ENCODE measurements at places on chromosomes 12 and 14. TPM values are rescaled to one million over a fixed set of nuclear protein-coding genes. Genes with fewer than 3 reads are reported as not detected.

ALX1 gene
- total RNA-seq: not detected

LIN7A gene
- 18.9 TPM for total RNA-seq

- peaks cover 3% of the 10 kb centered on the region for H3K4me1 ChIP-seq
- no peaks in the 10 kb centered on the region for H3K36me3 ChIP-seq
- peak overlapping the region; percentile 80 for H3K27ac ChIP-seq
- H3K27me3 ChIP-seq: peaks cover 4% of the 10 kb centered on the region
- peak; percentile 67 for DNase-seq
These were observed 1.2 kb downstream of the KCNJ8 start for GRCh38 chr12:21773263-21773741.

GRCh38 chr12:52876372-52876771 is 27.6 kb upstream of the KRT78 start:
- DNase-seq: peak; percentile 90
- no peak overlapping the region for H3K27ac ChIP-seq
- no peak overlapping the region for H3K4me3 ChIP-seq
- H3K4me1 ChIP-seq: peaks cover 22% of the 10 kb centered on the region

DNA sequence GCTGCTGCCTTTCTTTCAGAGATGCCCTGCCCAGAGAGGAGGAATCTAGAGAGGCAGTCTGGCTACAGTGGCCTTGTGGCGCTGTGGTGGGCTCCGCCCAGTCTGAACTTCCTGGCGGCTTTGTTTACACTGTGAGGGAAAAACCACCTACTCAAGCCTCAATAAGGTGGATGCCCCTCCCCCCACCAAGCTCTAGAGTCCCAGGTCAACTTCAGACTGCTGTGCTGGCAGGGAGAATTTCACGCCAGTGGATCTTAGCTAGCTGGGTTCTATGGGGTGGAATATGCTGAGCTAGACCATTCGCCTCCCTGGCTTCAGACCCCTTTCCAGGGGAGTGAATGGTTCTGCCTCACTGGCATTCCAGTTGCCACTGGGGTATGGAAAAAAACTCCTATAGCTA is 25.6 kb downstream of the SPATA7 start:
- DNase-seq: no peak
- H3K27ac ChIP-seq: no peak overlapping the region
- no peaks in the 10 kb centered on the region for H3K27me3 ChIP-seq
- no peak overlapping the region for H3K4me3 ChIP-seq
- H3K4me1 ChIP-seq: no peaks in the 10 kb centered on the region
- H3K36me3 ChIP-seq: no peaks in the 10 kb centered on the region

- H3K27me3 ChIP-seq: no peaks in the 10 kb centered on the region
- DNase-seq: no peak
- H3K4me3 ChIP-seq: no peak overlapping the region
- H3K27ac ChIP-seq: no peak overlapping the region
- H3K4me1 ChIP-seq: no peaks in the 10 kb centered on the region
These were observed 729.7 kb upstream of the USP15 start for GRCh38 chr12:61530456-61530855.

DNA sequence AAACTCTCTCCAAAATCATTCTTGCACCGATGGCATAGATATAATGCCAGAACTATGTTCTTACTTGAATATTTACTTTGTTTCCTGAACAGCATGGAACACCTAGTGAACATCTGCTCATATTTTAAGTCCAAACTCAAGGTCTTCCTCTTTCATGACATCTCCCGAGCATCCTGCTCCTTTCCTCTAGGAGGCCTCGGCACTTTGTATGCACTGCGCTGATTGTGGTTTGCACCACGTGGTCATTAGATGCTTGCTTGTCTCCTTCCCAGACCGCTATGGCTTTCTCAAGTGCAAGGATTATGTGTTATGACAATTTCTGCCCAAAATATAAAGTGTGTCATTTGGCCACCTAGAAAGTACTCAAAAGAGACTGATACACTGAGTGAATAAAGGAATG is 912.0 kb downstream of the GALC start:
- no peak for DNase-seq
- no peaks in the 10 kb centered on the region for H3K27me3 ChIP-seq
- no peaks in the 10 kb centered on the region for H3K4me1 ChIP-seq
- H3K4me3 ChIP-seq: no peak overlapping the region

GRCh38 chr14:96149131-96149530 is 55.5 kb upstream of the BDKRB2 start:
- H3K36me3 ChIP-seq: no peaks in the 10 kb centered on the region
- H3K4me1 ChIP-seq: no peaks in the 10 kb centered on the region
- no peak overlapping the region for H3K4me3 ChIP-seq

- no peak overlapping the region for H3K4me3 ChIP-seq
- H3K27ac ChIP-seq: no peak overlapping the region
- DNase-seq: no peak
- H3K27me3 ChIP-seq: no peaks in the 10 kb centered on the region
- H3K4me1 ChIP-seq: no peaks in the 10 kb centered on the region
- no peaks in the 10 kb centered on the region for H3K36me3 ChIP-seq
These were observed 45.6 kb downstream of the FANCM start for GRCh38 chr14:45181329-45181728.

GRCh38 chr12:30902001-30902400 is 24.5 kb upstream of the TSPAN11 start:
- H3K27ac ChIP-seq: no peak overlapping the region
- no peak for DNase-seq
- H3K4me3 ChIP-seq: no peak overlapping the region
- no peaks in the 10 kb centered on the region for H3K4me1 ChIP-seq

GRCh38 chr12:131990066-131990979 is 40.6 kb downstream of the EP400 start:
- H3K27ac ChIP-seq: no peak overlapping the region
- no peak for DNase-seq
- peaks cover 91% of the 10 kb centered on the region for H3K36me3 ChIP-seq
- H3K27me3 ChIP-seq: no peaks in the 10 kb centered on the region
- H3K4me3 ChIP-seq: no peak overlapping the region

DNA sequence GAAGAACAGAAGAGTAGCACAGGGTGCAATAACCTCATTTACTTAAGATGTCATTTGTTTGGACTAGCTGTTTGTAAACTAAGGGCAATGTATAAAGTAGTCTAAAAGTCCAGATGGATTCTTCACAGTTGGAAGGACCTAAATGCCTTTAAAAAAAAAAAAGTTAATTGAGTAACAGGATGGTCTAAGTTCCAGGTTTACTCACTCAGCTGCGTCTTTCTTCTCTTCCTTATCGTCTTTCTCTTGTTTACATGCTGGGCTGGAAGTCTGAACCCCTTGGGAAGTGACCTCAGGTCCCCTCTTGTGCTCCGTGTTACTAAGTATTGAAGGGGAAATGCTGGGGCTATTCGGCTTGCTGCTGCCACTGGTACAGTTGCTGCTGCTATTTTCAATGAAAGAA is 82.5 kb downstream of the SH2B3 start:
- H3K4me3 ChIP-seq: no peak overlapping the region
- no peak for DNase-seq
- peaks cover 5% of the 10 kb centered on the region for H3K4me1 ChIP-seq
- no peaks in the 10 kb centered on the region for H3K27me3 ChIP-seq
- no peak overlapping the region for H3K27ac ChIP-seq

DNA sequence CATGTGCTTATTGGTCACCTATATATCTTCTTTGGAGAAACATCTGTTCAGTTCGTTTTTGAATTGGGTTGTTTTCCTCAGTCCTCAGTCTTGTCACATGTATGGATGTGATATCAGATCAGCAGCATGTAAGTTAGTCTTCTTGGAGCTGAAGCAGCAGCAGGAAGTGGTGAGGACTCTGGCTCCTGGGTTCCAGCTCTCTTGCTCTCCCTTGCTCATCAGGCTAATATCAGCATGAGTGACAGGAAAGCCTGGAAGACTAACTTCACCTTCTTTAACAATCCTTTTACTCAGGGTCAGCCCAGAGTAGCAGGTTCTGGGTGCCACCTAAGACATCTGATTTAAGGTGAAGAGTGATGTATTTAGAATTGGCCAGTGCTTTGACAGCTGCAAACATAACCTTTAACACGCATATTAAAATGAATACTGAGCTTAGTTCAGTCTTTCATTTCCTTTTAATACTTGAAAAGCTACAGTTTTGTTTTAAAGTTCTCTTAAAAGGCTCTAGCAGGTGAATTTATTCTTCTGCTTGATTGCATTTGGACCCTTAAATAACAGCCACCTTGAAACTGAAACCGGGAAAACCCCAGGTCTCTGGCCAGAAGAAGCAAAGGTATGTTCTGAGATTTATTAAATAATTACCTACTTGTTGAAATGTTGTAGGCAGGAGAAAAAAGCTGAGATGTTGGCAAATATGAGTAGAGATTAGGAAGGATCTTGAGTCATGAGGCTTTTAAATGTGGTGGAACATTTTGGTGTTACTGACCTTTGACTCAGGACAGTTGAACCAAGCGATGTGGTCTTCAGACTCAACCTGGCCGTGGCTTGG is 54.3 kb downstream of the DRAM1 start:
- H3K27me3 ChIP-seq: no peaks in the 10 kb centered on the region
- no peak overlapping the region for H3K27ac ChIP-seq
- H3K36me3 ChIP-seq: no peaks in the 10 kb centered on the region
- DNase-seq: no peak

- H3K4me3 ChIP-seq: no peak overlapping the region
- H3K27ac ChIP-seq: no peak overlapping the region
- no peaks in the 10 kb centered on the region for H3K27me3 ChIP-seq
These were observed 4.4 kb upstream of the M6PR start for GRCh38 chr12:8953773-8954402.

DNA sequence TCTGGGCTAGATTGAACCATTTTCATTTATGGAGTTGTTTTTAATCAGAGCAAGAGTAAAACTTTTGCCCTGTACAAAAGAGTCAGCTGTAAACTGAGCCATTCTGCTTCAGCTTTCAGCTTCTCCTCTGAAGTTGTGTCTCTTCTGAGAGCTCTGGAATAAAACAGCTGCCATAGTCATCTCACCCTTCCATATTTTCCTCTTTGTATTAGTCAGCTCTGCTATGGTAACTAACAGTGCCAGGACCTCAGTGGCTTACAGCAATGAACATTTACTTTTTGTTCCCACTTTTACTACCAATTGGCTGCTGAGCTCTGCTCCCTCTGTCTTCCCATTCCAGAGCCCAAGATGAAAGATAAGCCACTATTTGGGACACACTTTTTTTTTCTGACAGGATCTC is 178.5 kb downstream of the DAD1 start:
- H3K36me3 ChIP-seq: no peaks in the 10 kb centered on the region
- H3K4me3 ChIP-seq: no peak overlapping the region
- H3K27me3 ChIP-seq: no peaks in the 10 kb centered on the region
- no peaks in the 10 kb centered on the region for H3K4me1 ChIP-seq
- H3K27ac ChIP-seq: no peak overlapping the region

All from upper lobe of right lung (tissue), 1 donor.